Right renal pelvis (tissue), 4 donors: ENCODE measurements at places on chromosomes 1 and 21.

GRCh38 chr1:62725255-62725654 is 37.1 kb upstream of the DOCK7 start:
- DNase-seq: no peak

GRCh38 chr1:205150651-205151428 is 29.1 kb upstream of the RBBP5 start:
- DNase-seq: no peak

GRCh38 chr1:47898133-47898845 is 98.9 kb downstream of the TRABD2B start:
- no peak for DNase-seq

DNA sequence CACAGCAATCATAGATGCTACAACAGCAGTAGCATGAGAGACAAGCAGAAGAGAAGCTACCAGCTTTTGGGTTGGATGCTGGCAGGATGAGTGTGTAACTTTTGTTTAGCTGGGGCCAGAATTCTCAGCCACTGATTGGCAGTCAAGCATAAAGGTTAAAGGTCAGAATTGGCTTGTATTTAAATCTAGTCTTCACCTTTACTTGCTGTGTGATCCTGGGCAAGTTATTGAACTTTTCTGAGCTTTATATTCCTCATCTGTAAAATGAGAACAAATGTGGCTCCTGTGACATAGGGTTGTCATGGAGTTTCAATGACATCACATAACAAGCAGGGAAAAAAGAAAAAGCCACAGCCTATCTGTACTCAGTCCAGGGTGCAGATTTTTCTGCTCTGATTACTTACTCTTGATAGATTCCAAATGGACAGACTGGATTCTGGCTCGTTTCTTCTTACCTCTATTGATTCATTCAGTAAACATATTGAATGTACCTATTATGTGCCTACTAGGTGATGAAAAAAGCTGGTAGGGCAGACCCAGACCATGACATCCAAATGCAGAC is 2.8 kb upstream of the AZIN2 start:
- DNase-seq: no peak

- DNase-seq: no peak
Measured at GRCh38 chr1:116763787-116764465, 9.7 kb downstream of the CD2 start.

DNA sequence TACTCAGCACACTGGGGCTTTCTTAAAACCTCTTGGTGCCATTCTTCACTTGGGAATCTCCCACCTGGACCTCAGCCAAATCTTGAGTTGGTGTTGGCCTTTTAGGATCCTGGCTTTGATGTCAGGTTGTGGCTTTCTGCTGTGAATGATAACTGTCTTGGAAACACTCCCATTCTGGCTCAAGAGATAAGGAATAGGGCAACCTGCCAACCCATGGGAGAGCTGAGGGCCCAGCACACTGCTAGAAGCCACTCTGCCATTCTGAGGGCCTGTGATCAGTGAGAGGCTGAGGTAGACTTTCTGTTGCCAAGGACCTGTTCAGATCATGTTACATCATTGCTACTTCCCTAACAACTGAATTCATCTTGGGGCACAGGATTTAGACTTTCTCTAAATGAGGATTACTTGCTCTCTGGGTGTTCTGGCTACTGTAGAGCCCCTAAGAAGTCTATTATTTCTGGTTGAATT is 45.8 kb downstream of the TTC39A start:
- no peak for DNase-seq
